ENCODE measurements at places on chromosomes 11 and 22. TPM values are rescaled to one million over a fixed set of nuclear protein-coding genes. Genes with fewer than 3 reads are reported as not detected.

CHKB gene
- 59.1 TPM for total RNA-seq

YPEL4 gene
- total RNA-seq: not detected

TKFC gene
- total RNA-seq: 35.2 TPM

TMEM25 gene
- total RNA-seq: 71.6 TPM
